ENCODE measurements at places on chromosomes 11 and 22.

GRCh38 chr22:43151251-43152002, at the start of gene TSPO:
TSS of gene TSPO (plus strand) at chr22:43151559. CDS start at chr22:43159239, 7,680 bp downstream.
- peak; percentile 46 for DNase-seq

- DNase-seq: no peak
Observed at GRCh38 chr11:82268627-82269026, 465.0 kb downstream of the FAM181B start.

- no peak for DNase-seq
Observed at GRCh38 chr11:114395736-114396135, 4.6 kb downstream of the C11orf71 start.

GRCh38 chr11:6191742-6192141, 7.3 kb upstream of the OR52W1 start:
- DNase-seq: no peak

DNA sequence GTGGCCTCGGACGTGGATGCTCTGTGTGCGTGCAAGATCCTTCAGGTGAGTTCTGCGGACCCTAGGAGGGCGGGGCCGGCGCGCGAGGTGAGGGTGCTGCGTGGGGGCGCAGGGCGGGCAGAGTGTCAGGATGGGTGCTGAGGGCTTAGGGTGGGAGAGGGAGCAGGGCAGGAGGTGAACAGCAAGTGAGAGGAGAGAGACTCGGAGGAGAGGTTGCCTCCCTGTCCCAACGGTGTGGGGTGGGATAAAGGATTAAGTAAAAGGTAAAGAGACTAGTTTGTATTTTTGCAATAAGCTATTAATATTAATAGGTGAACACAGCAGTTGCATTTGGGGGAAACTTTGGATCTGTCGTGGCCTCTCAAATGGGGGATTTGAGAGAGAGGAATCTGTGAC, 451 bp downstream of the CDC45 start:
- no peak for DNase-seq

DNA sequence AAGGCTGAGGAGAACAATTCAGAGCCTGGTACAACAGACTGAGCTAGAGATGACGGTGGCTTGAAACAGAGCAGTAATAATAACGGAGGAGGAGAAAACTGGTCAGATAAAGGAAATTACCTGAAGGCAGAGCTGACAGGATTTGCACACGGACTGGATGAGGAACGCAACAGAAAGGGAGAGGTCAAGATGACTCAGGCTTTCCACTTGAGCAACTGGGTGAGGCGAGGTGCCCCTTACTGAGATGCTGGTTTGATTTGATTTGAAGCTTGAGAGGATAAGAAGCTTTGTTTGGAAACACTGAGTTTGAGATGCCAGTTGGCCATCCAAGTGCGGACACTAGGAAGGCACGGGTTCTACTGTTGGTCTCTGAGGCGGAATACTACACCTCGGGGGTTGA, 35.4 kb upstream of the NRIP3 start:
- DNase-seq: no peak

DNA sequence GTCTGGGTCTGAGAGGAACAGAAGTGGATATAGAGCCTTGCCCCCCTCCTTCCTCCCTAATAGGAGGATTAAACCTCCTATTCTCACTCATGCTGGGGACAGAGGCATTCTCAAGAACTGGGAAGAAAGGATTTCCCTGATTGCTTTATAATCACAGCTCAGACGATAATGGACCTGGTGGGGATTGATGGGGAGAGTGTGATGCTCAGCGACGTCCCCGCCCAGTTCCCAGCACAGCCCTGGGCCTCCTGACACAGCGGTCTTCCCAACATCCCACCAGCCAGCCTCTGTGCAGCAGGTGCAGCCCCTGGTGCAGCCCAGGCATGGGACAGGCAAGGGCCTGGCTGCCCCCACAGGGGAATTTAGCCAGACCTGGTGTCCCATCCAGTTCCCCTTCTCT, 28.4 kb downstream of the TRIM29 start:
- no peak for DNase-seq

- no peak for DNase-seq
Observed at GRCh38 chr11:1029654-1030053, 6.9 kb downstream of the MUC6 start.

DNA sequence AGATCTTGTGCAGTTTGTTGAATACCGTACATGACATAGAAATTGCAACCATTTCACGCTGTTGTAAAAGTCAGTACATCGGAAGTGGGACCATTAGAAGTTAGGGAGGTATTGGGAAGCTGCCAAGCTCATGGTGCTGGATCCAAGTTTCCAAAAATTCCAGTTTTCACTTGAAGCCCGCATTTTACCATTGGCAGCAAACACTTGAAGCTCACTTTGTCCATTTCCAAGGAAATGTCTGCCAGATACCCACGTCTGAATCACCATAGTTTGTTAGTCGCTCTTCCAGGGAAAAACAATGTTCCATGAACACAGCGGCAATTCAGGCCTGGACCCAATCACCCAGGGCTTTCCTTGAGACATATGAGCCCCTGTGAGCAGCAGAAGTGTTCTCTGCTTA, 22.6 kb upstream of the PARVB start:
- no peak for DNase-seq

DNA sequence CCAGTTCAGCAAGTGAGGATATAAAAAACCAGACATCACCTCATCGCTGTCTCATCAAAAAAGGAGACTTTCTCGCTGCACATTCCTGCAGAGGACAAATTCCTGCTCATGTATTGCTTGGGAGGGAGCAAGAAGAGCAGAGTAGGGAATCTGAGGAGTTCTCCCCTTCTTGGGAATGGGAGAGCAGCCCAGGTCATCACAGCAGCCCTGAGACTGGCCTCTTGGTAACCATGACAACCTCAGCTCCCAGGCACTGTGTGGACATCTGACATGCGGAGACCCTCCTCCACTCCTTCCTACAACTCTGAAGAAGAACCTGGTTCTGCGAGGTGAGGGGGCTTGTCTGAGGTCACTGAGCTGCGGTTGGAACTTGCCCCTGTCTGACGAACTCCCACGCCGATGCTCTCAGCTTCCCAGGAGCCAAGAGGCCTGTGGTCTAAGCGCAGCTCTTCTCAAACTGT, 17.9 kb downstream of the RFPL1 start:
- no peak for DNase-seq

DNA sequence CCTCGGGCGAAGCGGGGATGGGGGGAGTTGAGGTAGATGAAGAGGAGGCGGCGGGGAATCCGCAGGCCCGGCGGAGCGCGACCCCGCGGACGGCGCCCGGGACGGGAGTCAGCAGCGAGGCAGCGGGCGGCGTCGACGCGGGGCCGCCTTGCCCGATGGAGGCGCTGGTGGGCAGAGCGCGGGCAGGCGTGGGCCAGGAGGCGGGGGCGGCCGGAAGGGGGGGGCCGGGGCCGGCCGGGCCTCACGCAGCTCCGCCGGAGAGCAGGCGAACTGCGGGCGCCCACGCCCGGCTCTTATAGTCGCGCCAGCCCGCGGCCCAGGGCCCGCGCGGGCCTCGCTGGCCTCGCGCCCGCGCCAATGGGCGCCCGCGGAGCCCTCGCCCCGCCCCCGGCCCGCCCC, at the start of gene IGF2:
Gene IGF2 (minus strand): TSS at position 267 of the 399 bp plus-strand sequence. CDS start 3,866 bp downstream, outside the sequence.
- DNase-seq: no peak

GRCh38 chr11:20311444-20311843, 52.1 kb upstream of the HTATIP2 start:
- no peak for DNase-seq

GRCh38 chr22:31926969-31927368, 17.4 kb upstream of the YWHAH start:
- DNase-seq: no peak

GRCh38 chr22:28029201-28029948, 110.3 kb upstream of the PITPNB start:
- DNase-seq: no peak

- DNase-seq: no peak
Observed at GRCh38 chr22:40451210-40451609, 80.8 kb downstream of the SGSM3 start.

- DNase-seq: no peak
Observed at GRCh38 chr11:32462011-32462690, 26.8 kb upstream of the WT1 start.

GRCh38 chr22:27003297-27003696, 345.9 kb downstream of the MIAT start:
- no peak for DNase-seq

DNA sequence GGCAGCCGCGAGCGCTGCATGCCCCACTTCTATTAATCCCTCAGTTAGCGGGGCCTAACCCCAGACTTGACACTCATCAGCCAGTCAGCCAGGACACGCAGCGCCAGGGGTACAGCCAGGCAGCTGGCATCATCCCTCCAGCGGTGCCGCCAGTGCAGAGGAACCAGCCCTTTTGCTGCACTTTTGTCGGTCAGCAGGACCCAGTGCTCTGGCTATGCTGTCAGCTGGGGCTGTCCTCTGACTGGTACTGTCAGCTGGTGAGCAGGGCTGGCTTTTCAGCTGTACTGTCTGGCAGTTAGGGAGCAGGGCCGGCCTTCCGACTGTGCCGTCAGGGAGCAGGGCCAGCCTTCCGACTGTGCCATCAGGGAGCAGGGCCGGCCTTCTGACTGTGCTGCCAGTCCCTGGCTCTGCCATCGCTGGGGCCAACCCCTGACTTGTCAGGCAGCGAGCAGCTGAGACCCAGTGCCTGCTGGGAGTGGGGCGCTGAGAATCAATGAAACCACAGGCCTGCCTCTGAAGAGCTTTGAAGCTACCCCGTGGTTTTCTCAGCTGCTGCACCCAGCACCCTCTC, 115.4 kb downstream of the KIAA1671 start:
- no peak for DNase-seq

GRCh38 chr11:25981998-25982397, 349.9 kb upstream of the ANO3 start:
- DNase-seq: no peak

- DNase-seq: no peak
Observed at GRCh38 chr11:93001806-93002205, 32.4 kb downstream of the MTNR1B start.
